ENCODE measurements at places on chromosomes 2 and 18.

- no peak for DNase-seq
These were observed 8.7 kb upstream of the GPR155 start for GRCh38 chr2:174495365-174496012.

GRCh38 chr2:177195194-177195593 is 17.4 kb upstream of the HNRNPA3 start:
- no peak for DNase-seq

DNA sequence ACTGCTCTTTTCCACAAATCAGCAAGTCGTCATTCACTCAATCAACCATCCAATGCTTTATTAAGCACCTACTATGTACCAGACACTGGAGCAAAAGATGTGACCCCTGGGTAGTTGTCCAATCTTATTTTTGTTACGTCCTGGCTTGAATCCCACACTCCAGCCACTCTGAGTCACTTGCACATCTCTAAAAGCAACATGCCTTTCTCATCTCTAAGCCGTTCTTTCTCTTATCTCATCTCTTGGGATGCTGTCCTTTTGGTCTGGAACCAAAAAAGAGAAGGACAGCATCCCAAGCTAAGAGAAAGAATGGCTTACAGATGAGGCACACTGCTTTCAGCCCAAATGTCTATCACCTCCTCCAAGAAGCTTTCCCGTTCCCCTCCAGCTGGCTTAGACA is 58.8 kb downstream of the RNF152 start:
- DNase-seq = no peak

GRCh38 chr18:42067518-42067917 is 112.5 kb downstream of the PIK3C3 start:
- no peak for DNase-seq

- no peak for DNase-seq
These were observed 63.3 kb downstream of the FBXO15 start for GRCh38 chr18:74084184-74084855.

DNA sequence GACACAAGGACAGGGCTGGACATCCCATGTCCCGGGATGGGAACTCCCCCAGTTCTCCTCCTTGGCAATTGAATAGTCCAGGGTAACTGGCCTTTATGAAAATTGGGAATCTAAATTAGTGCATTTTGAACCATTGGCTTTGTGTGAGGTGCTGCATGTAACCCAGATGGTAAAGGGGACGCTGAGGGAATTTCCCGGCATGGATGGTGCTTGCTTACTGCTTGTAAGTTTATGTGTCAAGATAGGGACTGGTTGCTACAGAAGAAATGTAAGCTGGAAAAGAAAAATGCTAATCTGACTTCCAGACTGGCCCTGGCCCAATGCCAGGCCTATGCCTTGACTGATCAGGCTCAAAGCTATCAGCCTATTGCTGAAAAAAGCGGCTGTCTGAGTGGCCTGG is 1096.7 kb upstream of the DDX18 start:
- no peak for DNase-seq
